MM.1S (cell line): ENCODE measurements at places on chromosomes 7 and 10.

- DNase-seq, result no peak
Measured at GRCh38 chr7:147509541-147510200, 1080.9 kb upstream of the C7orf33 start.

DNA sequence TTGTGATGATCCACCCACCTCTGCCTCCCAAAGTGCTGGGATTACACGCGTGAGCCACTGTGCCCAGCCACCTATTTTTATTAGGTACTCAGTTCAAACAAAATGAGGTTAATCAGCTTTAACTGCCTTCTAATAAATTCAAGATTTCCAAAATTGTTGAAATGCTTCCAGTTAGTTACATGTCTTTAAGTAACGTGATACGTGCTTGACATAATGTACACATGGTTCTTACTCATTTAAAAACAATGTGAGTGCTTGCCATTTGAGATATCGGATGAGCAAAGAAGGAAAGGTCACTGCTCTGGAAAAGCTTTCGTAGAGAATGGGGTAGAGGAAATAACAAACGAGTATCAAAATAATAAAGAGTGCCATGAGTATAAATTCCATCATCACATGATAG is 83.6 kb downstream of the KMT2E start:
- no peak for DNase-seq

DNA sequence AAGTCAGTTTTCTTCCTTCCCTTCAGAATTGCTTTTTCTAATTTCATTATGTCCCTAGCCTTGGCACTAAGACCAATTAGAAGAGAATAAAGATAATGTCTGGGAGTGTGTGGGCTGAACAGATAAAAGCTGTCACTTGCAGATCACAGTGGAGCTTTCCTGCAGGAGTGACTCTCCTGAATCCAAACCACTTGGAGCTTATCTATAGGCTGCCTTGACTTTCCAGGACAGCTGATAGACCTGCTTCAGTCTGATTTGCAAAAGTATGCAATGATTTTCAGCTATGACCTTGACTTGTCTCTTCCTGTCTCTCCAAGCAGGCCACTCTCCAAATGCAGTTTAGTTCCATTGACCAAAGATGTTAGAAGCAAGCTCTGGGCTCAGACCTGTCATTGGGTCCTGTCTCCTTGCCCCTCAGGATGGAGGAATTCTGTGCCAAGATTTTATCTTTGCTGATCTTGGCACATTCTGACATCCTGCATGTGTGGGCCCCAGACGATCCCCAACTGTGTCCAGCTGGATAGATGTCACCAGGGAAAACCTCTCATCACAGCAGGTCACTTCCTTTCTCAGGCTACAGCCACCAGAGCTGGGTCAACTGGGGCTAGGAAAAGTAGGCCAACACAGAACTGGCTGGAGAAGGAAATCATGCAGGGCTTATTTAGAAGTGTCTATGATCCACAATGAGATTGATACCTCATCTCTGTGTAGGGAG is 120.9 kb upstream of the ZNF438 start:
- DNase-seq, result no peak

GRCh38 chr7:13050703-13051102 is 363.3 kb downstream of the ARL4A start:
- DNase-seq, result no peak

GRCh38 chr7:47690902-47691558 is 109.1 kb upstream of the TNS3 start:
- no peak for DNase-seq

GRCh38 chr7:83798489-83798888 is 149.6 kb upstream of the SEMA3E start:
- DNase-seq, result peak; percentile 70

DNA sequence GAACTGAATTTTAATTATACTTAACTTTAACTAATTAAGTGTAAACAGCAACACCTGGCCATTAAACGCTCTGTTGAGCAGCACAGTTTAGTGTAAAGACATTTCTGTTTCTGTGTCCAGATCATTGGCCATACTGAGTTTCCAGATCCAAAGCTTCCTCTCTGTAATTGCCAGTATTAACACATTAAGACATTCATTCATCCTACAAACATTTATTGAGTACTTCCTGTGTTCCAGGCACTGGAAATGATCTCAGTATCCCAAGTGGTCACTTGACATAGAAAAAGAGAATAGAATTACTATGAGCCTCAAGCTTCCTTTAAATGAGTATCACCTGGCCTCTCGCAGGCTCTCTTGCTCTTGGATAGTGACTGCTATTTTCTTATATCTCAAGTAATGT is 618.1 kb downstream of the SORCS3 start:
- DNase-seq, result no peak

- no peak for DNase-seq
Measured at GRCh38 chr7:102836191-102836919, 76.4 kb upstream of the LRRC17 start.

- peak; percentile 72 for DNase-seq
Measured at GRCh38 chr7:65722361-65722792, 150.5 kb upstream of the VKORC1L1 start.

DNA sequence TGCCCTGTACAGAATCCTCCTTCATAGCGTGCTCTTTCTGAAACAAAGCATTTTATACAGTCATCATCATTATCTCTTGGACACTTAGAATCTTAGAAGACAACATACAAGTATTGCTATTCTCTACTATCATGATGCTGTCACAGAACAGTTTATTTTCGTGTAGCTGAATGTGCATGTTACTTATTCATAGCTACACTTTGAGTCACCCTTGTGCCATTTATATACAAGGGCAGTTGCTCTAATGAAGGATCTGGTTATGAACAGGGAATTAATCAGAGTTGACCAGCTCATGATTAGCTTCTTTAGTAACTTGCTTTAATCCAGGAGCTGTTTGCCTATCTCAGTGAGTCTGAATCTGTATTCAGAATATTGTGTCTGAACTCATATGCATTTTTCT is 11.2 kb downstream of the CASP2 start:
- DNase-seq, result no peak

- DNase-seq, result no peak
Measured at GRCh38 chr7:286266-286665, 3.7 kb upstream of the FOXL3 start.

DNA sequence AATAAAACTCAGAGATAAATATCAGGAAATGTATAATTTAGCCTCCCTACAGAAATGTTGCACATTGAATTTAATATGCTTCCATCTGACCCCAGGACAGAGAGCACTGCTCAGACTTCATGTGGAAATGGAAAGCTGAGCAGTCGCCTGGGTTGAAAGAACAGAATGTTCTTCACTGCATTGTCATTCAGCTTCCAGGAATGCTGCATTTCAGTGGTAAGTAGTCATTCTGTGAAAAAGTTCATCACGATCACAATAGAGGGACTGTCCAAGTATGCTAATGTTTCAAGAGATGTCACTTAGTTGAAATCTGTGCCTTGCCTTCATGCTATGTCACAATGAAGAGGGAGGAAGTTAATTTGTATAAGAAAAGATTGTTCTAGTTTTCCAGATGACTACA is 147.3 kb downstream of the NRCAM start:
- no peak for DNase-seq

DNA sequence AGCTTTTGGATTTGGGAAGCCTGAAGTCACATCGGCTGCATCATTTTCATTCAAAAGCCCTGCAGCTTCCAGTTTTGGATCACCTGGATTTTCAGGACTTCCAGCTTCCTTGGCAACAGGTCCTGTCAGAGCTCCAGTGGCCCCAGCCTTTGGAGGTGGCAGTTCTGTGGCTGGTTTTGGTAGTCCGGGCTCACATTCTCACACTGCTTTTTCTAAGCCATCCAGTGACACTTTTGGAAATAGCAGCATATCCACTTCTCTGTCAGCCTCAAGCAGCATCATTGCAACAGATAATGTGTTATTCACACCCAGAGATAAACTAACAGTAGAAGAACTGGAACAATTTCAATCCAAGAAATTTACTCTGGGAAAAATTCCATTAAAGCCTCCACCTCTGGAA is 18.5 kb downstream of the NUP42 start:
- no peak for DNase-seq

DNA sequence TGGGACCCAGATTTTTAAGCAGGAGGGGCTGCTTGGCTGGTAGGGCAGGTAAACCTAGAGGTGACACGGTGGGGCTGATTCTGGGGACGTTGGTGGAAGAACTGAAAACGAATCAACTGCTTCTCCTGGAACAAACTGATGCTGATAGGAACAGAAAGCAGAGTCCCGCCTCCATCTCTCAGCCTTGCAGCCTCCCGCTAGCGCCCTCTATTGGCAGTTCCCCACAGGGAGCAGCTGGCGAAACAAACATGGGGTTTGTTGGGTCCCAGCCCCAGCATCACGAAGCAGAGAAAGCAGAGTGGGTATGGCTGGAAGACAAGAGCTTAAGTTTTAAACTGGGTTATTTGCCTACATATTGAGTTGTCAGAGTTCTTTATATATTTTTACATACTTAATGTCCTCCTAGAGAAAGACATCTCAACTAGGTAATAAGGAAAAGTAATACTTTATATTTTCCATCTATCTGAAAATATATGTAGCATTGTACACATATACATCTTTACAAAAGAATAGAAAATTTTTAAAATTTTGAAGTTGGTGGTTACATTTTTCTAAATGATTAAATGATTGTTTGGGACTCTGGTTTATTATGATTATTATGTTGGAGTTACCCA is 42.3 kb upstream of the FOXI2 start:
- peak; percentile 41 for DNase-seq

- DNase-seq, result peak; percentile 73
Measured at GRCh38 chr7:41940760-41941343, 238.0 kb upstream of the INHBA start.

DNA sequence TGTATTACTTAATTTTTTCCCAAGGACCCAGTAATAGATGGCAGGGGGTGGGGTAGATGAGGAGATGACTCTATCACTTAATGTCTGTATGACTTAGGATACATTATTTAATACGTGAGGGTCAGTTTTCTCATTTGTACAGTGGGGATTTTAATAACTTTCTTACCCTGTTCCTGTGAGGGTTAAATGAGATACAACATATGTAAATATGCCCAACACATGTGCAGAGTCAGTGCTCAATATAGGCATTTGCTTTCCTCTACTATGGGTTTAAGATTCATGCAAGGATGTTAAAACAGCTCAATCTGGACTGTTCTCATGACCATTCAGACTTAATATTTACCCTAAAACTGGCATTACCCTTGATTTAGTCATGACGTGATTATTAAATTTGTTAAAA is 31.2 kb downstream of the ST7 start:
- no peak for DNase-seq

GRCh38 chr7:29207162-29207801 is 12.7 kb downstream of the CHN2 start:
- no peak for DNase-seq

DNA sequence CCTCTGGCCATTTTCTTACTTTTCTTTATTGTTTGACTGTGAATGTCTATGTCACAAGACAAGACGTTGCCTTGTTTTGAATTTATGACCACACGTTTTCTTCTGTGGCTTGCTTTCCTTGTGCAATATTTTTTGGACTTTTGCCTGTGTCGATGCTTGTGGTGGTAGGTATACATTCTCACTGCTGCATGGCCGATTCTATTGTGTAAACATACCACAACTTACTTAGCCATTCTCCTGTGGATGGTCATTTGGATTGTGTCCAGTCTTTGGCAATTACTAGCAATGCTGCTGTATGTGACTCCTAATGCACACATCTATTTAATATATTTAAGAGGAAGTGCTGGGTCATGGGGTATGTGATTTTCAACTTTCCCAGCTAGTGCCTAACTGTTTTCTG is 18.0 kb upstream of the DLG5 start:
- no peak for DNase-seq

- no peak for DNase-seq
Measured at GRCh38 chr7:78716876-78717275, 736.6 kb downstream of the MAGI2 start.

DNA sequence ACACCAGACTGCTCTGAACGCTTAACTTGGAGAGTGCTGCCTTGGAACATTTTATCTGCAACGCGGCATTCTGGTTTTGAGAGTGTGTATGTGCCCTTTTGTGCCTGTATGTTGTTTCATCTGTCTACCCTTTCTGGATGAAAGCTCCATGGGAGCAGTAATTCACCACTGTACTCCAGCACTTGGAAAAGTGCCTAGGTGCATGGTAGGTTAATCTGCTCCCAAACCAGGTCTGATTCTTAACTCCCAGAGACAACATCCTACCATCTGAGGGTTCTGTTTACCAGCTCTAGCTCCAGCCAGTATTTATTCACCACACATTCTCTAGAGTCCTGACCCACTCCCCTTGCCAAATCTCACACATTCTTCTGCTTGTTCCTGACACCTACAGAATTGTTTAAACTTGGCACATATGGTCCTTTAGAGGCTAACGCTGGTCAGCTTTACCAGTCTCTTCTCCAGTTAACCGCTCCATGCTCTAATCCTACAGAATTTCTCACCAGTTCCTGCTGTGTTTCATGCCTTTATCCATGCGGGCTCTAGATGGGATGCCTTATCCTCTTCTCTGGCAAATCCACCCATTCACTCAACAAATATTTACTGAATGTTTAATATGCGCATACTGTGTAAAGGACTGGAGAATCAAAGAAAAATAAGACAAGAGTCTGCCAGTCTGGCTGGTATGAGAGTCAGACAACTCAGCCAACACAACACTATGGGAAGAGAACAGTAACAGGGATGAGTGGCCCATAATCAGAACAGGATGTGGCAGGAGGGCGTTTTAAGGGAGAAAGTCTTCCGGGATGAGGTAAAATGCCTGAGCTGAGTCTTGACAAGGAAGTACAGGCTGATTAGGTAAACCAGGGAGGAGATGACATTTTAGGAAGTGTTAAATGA is 46.3 kb downstream of the MTPN start:
- no peak for DNase-seq

DNA sequence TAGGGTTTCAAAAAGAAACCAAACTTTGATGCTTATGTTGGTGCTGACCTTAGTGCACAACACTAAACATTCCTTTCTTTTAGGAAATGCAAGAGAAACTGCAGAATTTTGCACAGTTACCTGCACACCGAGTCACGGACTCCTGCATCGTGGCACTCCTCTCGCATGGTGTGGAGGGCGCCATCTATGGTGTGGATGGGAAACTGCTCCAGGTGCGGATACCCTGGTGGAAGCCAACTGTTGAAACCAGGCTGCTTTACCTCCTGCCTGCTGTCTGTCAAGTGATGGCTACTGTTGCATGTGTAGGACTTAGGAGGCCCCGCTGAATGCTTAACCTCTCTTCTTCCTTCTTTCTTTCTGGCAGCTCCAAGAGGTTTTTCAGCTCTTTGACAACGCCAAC is 11.7 kb downstream of the CASP2 start:
- DNase-seq, result peak; percentile 40
